Calu3 (cell line): ENCODE measurements at places on chromosomes 16 and 17.
A peak's percentile ranks its signal among the peaks of the same experiment; 100 is the strongest.

DNA sequence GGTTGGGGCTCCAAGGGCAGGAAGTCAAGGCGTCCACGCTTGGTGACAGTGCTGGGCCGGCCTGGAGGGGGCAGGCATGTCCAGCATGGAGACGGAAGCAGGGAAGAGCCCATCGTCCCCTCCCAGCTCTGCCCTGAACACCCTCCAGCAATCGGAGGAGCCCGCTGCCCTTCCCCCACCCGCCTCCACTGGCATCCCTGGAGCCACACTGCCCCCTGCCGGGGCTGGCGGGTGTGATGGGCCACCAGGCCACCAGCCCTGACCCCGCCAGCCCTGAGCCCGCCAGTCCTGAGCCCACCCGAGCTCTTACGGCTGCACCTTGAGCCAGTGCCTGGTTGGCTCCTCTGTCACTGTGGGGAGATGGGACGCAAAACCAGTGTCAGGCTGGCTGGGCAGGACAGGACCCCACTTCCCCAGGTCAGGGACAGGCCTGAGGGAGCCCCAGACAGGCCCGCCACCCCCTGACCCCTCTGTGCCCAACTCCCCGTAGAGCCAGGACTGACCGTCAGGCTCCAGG is 4.1 kb upstream of the CDH15 start:
- DNase-seq: peak; percentile 97

DNA sequence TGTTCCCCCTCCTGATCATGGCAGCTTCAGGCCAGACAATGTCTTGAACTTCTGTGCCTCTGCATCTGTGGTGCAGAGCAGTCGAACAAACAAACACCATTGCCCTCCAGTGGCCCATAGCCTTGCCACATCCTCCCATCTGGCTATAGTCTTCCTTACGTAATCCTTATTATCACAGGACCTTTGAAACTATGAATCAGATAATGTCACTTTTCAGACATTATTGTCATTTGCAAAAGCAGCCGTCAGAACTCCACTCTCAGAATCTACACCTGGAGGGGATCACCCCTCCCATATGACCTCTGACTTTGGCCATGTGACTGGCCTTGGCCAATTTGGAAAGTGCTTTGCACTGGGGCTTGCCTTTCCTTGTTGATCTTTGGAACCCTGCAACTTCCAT is 387.3 kb downstream of the MAF start:
- peak; percentile 8 for DNase-seq

- DNase-seq: peak; percentile 59
These were observed 855 bp downstream of the TUFM start for GRCh38 chr16:28845293-28845692.

- DNase-seq: no peak
These were observed 1515.1 kb downstream of the CDH11 start for GRCh38 chr16:63606778-63607177.

DNA sequence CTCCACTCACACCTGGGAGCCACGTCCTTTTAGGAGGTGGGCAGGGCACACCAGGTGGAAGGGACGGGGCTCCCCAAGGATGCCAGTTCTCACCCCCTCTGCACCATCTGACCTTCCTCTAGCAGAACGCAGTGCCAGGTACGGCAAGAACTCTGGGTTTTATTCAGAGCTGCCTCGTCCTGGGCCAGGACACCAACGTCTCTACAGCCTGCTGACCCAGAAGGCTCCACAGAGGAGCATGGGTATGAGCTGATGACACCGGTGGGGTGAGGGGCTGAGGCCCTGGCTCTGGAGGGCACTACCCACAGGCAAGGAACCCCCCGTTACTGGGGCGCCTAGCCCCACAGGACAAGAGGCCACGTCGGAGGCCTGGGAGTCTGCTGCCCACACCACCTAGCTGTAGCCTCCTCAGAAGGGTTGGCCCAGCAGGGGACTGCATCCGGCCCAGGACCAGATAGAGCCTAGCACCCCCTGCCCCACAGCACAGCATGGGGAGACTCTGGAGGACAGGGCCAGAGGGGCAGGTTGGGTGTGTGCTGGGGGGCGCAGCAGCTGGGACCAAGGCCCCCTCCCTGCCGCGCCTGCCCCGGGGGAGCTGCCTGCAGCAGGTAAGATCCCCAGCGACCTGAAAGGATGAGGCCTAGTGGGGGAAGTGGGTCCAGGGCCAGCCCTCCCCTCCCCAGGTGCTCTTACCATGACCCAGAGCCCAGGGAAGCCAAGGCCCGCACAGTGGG is 13.9 kb downstream of the BCAR1 start:
- DNase-seq: no peak

DNA sequence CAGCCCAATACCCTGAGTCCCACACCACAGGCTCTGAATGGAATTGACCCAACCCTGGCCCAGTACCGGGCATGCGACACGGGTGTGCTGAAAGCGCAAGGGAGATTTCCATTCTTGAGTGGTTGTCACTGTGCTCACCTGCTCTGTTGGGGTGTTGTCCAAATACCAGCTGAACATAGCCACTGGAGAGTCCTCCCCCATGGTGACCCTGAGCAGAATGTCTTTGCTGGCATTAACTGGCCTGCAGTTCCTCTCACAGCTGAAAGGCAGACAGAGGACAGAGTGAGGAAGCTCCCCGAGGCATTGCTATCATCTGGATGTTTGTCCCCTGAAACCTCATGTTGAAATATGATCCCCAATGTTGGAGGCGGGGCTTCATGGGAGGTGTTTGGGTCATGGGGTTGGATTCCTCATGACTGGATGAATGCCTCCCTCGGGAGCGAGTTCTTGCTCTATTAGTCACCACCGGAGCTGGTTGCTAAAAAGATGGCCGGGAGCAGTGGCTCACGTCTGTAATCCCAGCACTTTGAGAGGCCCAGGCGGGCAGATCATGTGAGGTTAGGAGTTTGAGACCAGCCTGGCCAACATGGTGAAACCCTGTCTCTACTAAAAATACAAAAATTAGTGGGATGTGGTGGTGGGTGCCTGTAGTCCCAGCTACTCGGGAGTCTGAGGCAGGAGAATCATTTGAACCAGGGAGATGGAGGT is 57.3 kb upstream of the BCO1 start:
- peak; percentile 92 for DNase-seq

GRCh38 chr17:1384905-1385435 is 15.1 kb downstream of the YWHAE start:
- DNase-seq: no peak

DNA sequence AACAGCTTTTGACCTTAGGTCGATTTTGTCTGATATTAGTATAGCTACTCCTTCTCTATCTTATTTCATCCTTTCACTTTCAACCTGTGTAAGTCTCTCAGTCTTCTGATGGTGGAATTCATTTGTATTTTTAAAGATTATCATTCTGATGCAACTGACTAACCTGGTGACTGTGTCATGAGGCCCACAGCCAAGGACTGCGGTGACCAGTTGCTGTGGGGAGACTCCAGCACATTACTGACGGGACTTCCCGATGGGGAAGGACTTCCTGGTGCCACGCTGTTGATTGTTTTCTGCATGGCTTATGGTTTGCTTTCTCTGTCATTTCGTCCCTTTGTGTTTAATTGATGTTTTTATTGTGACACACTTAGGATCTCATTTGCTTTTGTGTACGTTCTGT is 34.2 kb downstream of the RMI2 start:
- DNase-seq: peak; percentile 49

- no peak for DNase-seq
These were observed 234.6 kb downstream of the MSI2 start for GRCh38 chr17:57490890-57491289.

DNA sequence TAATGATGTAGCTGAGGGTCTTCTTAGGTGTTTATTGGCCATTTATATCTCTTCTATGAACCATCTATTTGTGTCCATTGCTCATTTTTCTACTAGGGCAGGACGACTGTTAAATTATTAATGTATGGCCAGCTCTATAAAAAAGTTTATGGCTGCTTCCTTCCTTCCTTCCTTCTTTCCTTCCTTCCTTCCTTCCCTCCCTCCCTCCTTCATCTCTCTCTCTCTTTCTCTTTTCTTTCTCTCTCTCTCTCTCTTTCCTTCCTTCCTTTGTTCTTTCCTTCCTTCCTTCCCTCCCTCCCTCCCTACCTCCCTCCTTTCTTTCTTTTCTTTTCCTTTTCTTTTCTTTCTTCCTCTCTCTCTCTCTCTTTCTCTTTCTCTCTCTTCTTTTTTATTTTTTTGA is 17.2 kb upstream of the NDEL1 start:
- DNase-seq: no peak

DNA sequence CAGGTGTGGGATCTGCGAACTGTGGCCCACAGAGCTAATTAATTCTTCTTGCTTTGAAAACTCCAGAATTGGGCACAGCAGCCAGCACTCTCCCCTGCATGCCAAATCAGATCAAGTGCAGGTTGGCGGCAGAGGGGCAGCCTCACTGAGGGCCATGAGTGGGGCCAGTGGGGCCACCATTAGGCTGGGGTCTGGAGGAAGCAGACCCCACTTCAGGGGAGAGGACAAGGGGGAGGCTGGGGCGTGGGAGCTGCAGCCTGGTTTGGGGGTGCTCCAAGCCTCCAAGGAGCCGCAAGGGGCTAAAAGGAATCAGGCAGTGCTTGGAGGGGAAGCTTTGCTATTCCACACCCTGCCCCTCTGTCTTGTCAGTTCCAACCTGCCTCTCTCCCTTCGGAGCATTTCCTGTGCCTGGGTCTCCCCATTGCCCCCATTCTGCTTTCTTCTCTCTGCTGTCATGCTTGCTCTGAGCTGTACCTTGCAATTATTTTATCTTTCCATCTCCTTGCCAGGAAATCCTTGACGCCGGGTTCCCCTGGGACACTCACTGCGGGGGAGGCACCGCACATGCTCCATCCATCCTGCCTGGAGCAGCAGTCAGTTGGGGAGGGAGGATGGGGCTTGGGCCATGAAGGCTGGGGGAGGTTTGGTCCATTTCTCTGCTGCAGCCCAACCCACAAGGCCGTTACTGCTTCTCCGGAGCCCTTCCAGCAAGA is 3.3 kb upstream of the ABCC3 start:
- no peak for DNase-seq

- no peak for DNase-seq
These were observed 622.2 kb downstream of the TOX3 start for GRCh38 chr16:51924744-51925143.

GRCh38 chr17:49577650-49577934 is 1.9 kb downstream of the NXPH3 start:
- no peak for DNase-seq

DNA sequence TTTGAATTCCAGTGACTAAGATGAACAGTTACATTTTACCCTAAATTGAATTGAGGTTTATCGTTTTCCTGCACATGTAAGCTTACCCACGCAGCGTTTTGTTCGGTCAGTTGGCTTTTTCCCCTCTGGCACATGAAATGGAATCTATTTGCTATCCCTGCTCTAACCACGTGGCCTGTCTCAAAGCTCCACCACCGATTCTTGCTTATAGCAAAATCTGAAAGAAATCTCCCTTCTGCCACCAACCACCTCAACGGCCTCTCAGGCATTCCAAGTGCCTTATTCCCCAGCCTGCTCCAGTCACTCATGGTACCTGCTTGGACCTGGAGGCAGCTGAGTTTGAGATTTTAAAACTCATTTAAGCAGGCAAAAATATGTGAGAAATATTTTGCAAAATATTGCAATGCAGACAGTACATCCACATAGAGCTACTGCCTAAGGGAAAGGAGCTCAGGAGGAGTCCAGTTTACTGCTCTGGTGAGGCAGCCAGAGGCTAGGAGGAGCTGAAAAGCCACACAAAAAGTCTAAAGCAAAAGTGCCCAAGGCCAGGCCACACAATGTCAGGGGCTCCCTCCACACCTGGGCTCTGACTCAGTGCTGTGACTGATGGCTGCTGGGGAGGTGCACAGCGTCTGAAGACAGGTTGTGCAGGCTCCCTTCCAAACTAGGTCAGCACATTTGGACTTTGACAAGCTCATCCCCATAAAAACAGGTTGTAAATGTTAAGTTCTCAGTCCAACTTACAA is 26.4 kb downstream of the ARHGAP17 start:
- peak; percentile 75 for DNase-seq

GRCh38 chr17:32822996-32823395 is 53.9 kb downstream of the MYO1D start:
- DNase-seq: no peak

DNA sequence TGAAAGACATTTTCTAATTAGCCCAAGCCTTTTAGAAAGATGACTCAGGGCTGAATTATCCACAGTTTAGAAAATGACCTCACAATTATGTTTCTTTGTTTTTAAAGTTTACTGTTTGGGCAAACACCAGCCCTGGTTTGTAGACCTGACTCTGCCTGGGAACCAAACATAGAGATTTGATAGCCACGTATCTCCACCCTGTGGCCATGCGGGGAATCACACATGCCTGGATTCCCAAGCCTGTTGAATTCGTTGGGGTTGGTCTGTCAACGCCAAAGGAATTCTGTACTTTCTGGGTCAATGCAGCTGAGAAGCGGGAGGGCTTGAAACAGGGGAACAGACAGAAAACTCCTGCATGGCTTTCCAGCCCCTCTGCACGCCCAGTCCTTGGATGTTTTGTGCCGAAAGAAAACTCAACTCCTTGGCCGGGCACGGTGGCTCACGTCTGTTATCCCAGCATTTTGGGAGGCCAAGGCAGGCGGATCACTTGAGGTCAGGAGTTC is 26.9 kb downstream of the CD300A start:
- peak; percentile 80 for DNase-seq

- DNase-seq: no peak
These were observed 875 bp downstream of the PRKCB start for GRCh38 chr16:23836404-23837311.

DNA sequence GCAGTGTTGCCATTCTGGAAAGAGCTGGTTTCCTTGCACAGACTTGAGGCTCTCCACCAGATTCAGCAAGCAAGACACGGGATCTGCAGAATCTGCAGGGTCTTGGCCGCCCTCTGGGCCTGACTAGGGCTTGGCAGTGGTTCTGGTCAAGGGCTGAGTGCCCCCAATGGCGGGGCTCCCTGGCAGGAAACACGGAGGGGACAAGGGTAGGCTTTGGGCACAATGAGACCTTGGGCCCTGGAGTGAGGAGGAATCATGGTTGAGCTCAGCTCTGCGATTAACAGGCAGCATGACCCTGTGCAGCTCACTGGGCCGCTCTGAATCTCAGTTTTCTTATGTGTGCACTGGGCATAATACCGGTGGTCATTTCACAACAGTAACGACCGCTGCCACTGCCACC is 249.9 kb downstream of the GSG1L start:
- DNase-seq: no peak

DNA sequence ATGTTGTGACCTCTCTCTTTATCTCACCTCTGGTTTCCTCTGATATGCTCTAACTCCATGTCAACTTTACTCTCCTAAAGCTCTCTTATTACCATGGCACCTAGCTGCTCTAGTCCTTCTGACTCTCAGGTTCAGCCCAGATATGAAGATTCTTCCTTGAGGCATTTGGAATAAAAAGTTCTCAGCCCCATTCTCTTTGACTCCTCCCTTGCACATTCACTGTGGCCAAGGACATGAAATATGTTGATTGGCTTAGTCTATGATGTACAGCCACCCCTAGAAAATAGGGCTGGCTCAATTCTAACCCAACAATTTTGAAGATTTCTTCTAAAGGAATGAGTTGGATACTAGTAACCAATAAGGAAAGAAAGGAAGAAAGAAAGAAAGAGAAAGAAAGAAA is 20.8 kb upstream of the GAS7 start:
- DNase-seq: no peak

GRCh38 chr17:55311767-55312375 is 47.1 kb downstream of the HLF start:
- DNase-seq: no peak

DNA sequence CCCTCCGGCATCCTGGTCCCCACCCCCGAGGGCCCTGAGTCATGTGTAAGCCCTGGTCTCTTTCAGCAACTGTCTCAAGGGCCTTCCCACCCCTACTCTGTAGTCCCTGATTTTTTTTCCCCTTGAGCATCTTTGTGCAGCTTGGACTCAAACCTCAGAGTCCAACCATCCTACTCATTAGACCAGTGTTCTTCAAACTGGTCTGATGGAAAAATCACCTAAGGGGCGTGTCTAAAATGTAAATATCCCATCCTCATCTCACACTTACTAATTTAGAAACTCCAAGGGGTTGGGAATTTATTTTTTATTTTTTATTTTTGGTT is 624 bp downstream of the G6PC3 start:
- no peak for DNase-seq
